ENCODE measurements at places on chromosomes 5 and 9. TPM values are rescaled to one million over a fixed set of nuclear protein-coding genes. Genes with fewer than 3 reads are reported as not detected.

The SPRY4 gene
- total RNA-seq = 12.1 TPM

The LMX1B gene
- total RNA-seq = 12.9 TPM

The DNAJA1 gene
- 152 TPM for total RNA-seq

The SPATA31A7 gene
- not detected for total RNA-seq

The PELO gene
- total RNA-seq = 26.4 TPM
